ENCODE measurements at places on chromosomes 7 and 10. TPM values are rescaled to one million over a fixed set of nuclear protein-coding genes. Genes with fewer than 3 reads are reported as not detected.
A peak's percentile ranks its signal among the peaks of the same experiment; 100 is the strongest.

PAPOLB gene
- 0.22 TPM for total RNA-seq

GRCh38 chr10:48284002-48284546 lies 9.6 kb upstream of the FRMPD2 start:
- H3K4me3 ChIP-seq: no peak overlapping the region
- peaks cover 5% of the 10 kb centered on the region for H3K27me3 ChIP-seq
- no peak for DNase-seq
- peaks cover 10% of the 10 kb centered on the region for H3K4me1 ChIP-seq
- no peak overlapping the region for H3K27ac ChIP-seq

GRCh38 chr7:34109936-34110780 lies 204.8 kb downstream of the BMPER start:
- peak overlapping the region; percentile 87 for H3K27ac ChIP-seq
- DNase-seq: peak; percentile 97
- H3K27me3 ChIP-seq: no peaks in the 10 kb centered on the region
- no peak overlapping the region for H3K4me3 ChIP-seq

GRCh38 chr10:125062914-125063230 lies 97.5 kb downstream of the CTBP2 start:
- H3K27ac ChIP-seq: peak overlapping the region; percentile 86
- no peaks in the 10 kb centered on the region for H3K27me3 ChIP-seq
- peak; percentile 84 for DNase-seq
- no peak overlapping the region for H3K4me3 ChIP-seq
- H3K36me3 ChIP-seq: peaks cover 12% of the 10 kb centered on the region
- peaks cover 76% of the 10 kb centered on the region for H3K4me1 ChIP-seq

NOS3 gene
- total RNA-seq: 4.9 TPM

- peaks cover 13% of the 10 kb centered on the region for H3K27me3 ChIP-seq
- H3K4me1 ChIP-seq: no peaks in the 10 kb centered on the region
- no peak for DNase-seq
- H3K4me3 ChIP-seq: no peak overlapping the region
- H3K27ac ChIP-seq: no peak overlapping the region
- no peaks in the 10 kb centered on the region for H3K36me3 ChIP-seq
Observed at GRCh38 chr10:118633786-118634185, 38.3 kb upstream of the PRLHR start.

SFTPD gene
- 1.1 TPM for total RNA-seq

GRCh38 chr7:134602881-134603451 lies 43.7 kb upstream of the BPGM start:
- no peak overlapping the region for H3K4me3 ChIP-seq
- no peak overlapping the region for H3K27ac ChIP-seq
- no peaks in the 10 kb centered on the region for H3K36me3 ChIP-seq
- H3K4me1 ChIP-seq: no peaks in the 10 kb centered on the region
- no peaks in the 10 kb centered on the region for H3K27me3 ChIP-seq

TBXAS1 gene
- 4.4 TPM for total RNA-seq

DNA sequence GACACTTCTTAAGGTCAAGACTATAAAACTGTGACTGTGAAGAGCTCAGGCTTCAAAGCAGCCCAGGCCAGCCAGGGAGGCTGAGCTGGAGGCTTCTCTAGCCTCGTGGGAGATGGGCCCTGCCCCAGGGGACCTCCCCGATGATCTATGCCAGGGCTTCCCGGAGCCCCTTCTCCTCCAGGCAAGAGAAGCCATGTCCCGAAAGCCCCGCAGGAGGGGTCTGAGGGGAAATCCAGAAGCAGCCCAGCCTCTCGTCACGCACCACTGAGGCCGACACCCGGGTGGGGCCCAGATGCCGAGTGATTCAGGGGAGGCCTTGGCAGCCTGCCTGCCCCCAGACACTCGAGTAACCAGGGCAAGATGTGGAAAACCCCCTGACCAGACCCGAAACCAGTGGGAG lies 63.7 kb downstream of the PROSER2 start:
- H3K4me3 ChIP-seq: no peak overlapping the region
- no peak overlapping the region for H3K27ac ChIP-seq
- H3K27me3 ChIP-seq: no peaks in the 10 kb centered on the region
- peaks cover 7% of the 10 kb centered on the region for H3K4me1 ChIP-seq
- no peak for DNase-seq

CCL26 gene
- 0.84 TPM for total RNA-seq

NUDCD3 gene
- 60.0 TPM for total RNA-seq

- H3K36me3 ChIP-seq: no peaks in the 10 kb centered on the region
- H3K27ac ChIP-seq: peak overlapping the region; percentile 4
- H3K4me1 ChIP-seq: peaks cover 36% of the 10 kb centered on the region
- H3K27me3 ChIP-seq: no peaks in the 10 kb centered on the region
Observed at GRCh38 chr10:43121444-43121843, 16.8 kb upstream of the CSGALNACT2 start.

DNA sequence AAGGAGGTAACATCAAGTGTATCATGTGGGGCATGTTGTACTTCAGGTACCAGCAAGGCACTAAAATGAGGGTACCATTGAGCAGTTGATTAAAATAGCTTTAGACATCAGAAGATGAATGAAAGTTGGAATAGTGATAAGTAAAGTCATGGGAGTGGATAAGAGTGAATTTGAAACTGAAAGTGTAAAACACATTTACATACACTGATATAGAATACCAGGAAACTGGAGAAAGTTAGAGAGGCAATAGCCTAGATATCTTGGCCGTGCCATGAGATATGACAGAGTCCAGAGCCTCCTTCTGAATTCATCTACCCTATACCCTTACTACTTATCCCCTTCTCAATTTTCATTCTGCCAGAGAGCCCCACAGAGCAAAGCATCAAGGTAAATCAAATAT lies 76.6 kb downstream of the GRM3 start:
- no peaks in the 10 kb centered on the region for H3K4me1 ChIP-seq
- DNase-seq: no peak
- no peaks in the 10 kb centered on the region for H3K36me3 ChIP-seq
- no peak overlapping the region for H3K4me3 ChIP-seq
- H3K27ac ChIP-seq: no peak overlapping the region

- H3K27me3 ChIP-seq: no peaks in the 10 kb centered on the region
- H3K27ac ChIP-seq: no peak overlapping the region
- H3K4me1 ChIP-seq: no peaks in the 10 kb centered on the region
- no peaks in the 10 kb centered on the region for H3K36me3 ChIP-seq
Observed at GRCh38 chr10:107450056-107450455, 285.6 kb upstream of the SORCS1 start.

- no peak overlapping the region for H3K4me3 ChIP-seq
- peaks cover 23% of the 10 kb centered on the region for H3K36me3 ChIP-seq
- H3K4me1 ChIP-seq: peaks cover 19% of the 10 kb centered on the region
- no peak for DNase-seq
- H3K27ac ChIP-seq: no peak overlapping the region
Observed at GRCh38 chr10:71320592-71320991, 1.5 kb downstream of the SLC29A3 start.

ZDHHC16 gene
- total RNA-seq: 27.8 TPM

DNA sequence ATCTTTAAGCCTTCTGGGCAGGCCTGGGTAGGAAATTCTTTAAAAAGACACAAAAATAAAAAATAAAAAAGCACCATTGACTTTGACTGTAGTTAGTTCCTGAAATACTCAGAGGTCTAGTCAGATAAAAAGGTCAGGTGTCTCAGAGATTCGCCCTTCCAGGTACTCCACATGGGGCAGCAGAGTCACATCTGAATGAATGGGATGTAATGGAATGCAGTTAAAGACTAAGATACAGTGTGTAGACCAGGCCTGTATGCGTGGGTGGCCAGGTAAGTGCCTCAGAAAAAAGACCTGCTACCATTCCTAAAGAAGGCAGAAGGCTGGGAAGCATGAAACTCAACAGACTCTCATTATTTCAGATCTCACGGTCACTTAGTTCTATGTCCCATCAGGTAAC lies 68.6 kb upstream of the SEM1 start:
- no peaks in the 10 kb centered on the region for H3K4me1 ChIP-seq
- H3K36me3 ChIP-seq: no peaks in the 10 kb centered on the region
- no peak for DNase-seq
- H3K27me3 ChIP-seq: no peaks in the 10 kb centered on the region

DNA sequence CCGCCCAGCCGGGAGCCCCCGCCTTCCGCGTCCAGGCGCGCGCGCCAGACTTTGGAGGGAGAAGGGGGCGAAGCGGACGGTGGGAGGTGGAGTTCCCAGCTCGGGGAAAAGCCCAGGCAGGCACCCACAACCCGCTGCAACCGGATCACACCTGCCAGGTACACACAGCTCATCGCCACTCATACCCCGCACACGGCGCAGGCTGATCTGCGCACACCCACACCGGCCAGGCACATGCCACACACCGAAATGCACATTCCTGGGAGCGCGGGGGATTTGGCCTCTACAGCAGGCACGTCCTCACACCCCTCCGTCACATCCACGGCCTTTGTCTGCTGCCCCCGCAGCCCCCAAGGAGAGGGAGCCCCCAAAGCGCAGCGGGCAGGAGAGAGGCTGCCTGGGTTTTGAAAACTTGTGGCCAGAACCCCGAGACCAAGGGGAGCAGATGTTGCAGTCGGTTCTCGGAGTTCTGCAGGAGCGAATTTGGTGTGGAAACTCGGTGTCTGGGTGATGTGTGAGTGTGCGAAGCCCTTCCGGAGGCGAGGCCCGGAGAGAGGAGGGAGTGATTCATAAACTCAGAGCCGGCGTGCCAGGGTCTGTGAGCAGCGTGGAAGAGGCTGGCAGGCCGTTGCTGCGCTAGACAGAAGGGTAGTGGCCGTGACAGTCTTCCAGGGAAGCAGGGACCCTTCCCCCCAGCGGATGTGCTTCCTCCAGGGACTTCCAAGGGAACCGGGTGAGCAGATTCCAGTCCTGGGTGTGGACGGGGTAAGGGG lies 734 bp downstream of the CHST3 start:
- peak overlapping the region; percentile 86 for H3K4me3 ChIP-seq
- peak overlapping the region; percentile 86 for H3K27ac ChIP-seq
- DNase-seq: peak; percentile 79
- H3K27me3 ChIP-seq: peaks cover 3% of the 10 kb centered on the region

DNA sequence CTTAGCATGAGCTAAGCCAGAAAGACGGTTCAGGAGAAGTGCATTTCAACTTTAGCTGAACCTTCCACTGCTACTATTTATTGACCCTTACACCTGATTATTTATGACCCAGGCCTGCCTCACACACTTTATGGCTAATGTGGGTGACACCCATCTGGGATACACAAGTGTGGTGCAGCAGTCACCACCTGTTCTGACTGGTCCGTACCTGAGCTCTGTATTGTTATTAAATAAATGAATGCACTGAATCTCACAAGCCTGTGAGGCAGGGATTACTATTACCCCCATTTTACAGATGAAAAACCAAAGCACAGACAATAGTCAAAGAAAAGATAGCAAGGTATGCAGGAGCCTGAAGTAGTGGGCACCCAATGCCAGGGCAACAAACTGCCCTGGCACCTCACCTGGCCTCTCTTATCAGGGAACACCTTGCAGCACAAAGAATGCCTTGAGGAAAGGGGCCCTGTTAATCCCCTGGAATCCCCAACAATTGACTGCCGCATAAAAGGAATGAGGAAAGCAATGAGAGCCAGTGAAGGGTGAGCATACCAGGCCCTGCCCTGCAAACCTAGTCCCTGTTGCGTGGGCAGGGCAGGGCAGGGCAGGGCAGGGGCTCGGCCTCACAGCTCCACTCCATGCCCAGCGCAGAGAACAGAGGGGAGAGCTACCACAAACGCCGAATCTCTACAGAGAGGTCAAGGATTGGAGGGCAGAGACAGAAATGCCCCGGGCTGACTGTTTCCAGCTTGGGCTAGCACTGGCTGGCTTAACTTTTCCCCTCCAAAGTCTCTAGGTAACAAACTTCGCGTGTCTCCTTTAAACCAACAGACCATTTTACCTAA lies 1.3 kb downstream of the ANXA11 start:
- H3K4me3 ChIP-seq: peak overlapping the region; percentile 80
- H3K4me1 ChIP-seq: peaks cover 68% of the 10 kb centered on the region
- H3K36me3 ChIP-seq: no peaks in the 10 kb centered on the region
- no peak for DNase-seq

- H3K27me3 ChIP-seq: no peaks in the 10 kb centered on the region
- H3K4me3 ChIP-seq: no peak overlapping the region
- H3K27ac ChIP-seq: no peak overlapping the region
Observed at GRCh38 chr7:44280636-44280992, 44.8 kb downstream of the CAMK2B start.

DNA sequence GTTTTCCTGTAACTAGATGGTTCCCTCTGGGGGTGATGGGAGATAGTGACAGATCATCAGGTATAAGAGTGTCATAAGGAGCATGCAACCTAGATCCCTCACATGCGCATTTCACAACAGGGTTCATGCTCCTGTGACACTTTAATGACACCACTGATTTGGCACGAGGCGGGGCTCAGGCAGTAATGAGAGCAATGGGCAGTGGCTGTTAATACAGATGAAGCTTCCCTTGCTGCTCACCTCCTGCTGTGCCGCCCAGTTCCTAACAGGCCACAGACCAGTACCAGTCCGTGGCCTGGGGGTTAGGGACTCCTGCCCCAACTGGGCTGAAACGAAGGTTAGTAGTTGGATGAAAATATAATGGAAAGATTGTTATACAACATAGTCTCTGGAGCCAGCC lies 201.6 kb upstream of the LRRN3 start:
- no peak overlapping the region for H3K4me3 ChIP-seq
- H3K27ac ChIP-seq: no peak overlapping the region
- H3K36me3 ChIP-seq: no peaks in the 10 kb centered on the region
- no peaks in the 10 kb centered on the region for H3K27me3 ChIP-seq
- DNase-seq: no peak
- no peaks in the 10 kb centered on the region for H3K4me1 ChIP-seq

MEIG1 gene
- total RNA-seq: 0.27 TPM

OR6B1 gene
- total RNA-seq: not detected

DENND10 gene
- 32.5 TPM for total RNA-seq

DNA sequence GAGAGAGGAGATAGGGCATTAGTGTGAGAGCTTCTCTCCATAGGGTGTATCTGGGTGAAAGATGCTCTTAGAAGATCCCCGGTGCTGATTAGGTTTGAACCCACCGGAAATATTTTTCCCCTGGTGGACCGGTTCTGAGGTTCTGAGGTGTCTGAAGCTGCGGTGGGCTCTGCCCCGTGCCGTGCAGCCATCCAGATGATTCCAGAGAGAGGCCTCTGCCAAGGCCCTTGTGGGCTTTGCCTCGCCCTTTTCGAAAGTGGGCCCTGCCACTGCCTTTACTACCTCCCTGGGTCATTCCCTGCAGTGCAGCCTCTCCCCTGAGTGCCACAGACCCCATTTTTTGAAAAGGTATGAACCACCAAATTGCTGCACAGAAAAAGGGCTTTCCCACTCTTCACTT lies 2.8 kb downstream of the GIMAP8 start:
- H3K4me1 ChIP-seq: peaks cover 9% of the 10 kb centered on the region
- no peaks in the 10 kb centered on the region for H3K36me3 ChIP-seq
- H3K27me3 ChIP-seq: peaks cover 13% of the 10 kb centered on the region
- no peak overlapping the region for H3K27ac ChIP-seq
- no peak overlapping the region for H3K4me3 ChIP-seq

GRCh38 chr7:113394856-113395255 lies 276.5 kb upstream of the SMIM30 start:
- no peaks in the 10 kb centered on the region for H3K27me3 ChIP-seq
- no peak overlapping the region for H3K4me3 ChIP-seq
- no peak for DNase-seq
- no peaks in the 10 kb centered on the region for H3K36me3 ChIP-seq
- no peaks in the 10 kb centered on the region for H3K4me1 ChIP-seq
- H3K27ac ChIP-seq: no peak overlapping the region

- no peak overlapping the region for H3K4me3 ChIP-seq
- no peaks in the 10 kb centered on the region for H3K4me1 ChIP-seq
- H3K27me3 ChIP-seq: peaks cover 4% of the 10 kb centered on the region
- no peaks in the 10 kb centered on the region for H3K36me3 ChIP-seq
Observed at GRCh38 chr10:1683649-1684048, 53.7 kb downstream of the ADARB2 start.

CTTNBP2 gene
- total RNA-seq: 2.8 TPM
